ENCODE measurements at places on chromosomes 16 and 17.

DNA sequence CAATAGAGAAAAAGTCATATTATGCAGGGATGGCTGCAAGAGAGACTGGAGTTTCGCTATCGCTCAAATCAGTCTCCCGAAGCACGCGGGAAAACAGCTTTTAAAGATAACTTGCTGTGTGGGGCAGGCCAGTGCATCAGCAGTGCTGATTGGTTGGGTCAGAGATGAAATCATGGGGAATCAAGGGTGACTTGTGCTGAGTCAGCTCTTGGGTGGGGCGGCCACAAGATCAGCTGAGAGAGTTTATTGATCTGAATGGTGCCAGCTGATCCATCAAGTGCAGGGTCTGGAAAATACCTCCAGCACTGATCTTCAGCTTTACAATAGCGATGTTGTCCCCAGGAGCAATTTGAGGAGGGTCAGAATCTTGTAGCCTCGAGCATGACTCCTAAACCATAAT lies 430.5 kb downstream of the RBFOX1 start:
- DNase-seq: no peak

GRCh38 chr16:85134789-85135142 lies 22.5 kb upstream of the CIBAR2 start:
- no peak for DNase-seq

DNA sequence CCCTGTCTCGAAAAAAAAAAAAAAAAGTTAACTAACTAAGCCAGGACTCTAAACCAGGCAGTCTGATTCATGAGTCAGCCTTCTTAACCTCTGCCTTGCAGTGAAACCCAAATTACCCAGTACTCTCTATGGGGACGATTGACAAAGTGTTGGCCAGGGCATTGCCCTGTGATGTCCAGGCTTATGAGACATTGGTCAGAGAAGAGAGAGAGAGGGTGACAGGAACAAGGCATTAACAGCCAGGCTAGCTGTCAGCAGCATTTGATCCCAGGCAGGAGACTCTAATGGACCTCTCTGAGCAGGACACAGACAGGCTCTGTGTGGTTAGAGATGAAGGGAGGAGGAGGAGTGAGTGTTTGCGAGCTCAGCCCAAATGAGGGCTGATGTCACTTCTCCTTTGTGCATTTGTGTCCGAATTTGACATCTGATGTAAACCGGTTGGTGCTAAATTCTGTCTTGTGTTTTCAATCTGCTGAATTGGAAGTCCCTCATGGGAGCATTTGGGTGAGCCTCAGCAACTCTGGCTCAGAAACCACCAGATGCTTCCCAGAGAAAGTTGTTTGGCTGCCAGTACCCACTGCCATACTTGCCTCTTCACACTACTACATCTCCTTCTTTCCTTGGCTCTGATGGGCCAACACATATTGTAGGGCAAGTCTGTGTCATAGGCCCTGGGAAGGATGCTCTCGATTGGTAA lies 4.3 kb upstream of the MYL4 start:
- peak; percentile 17 for DNase-seq

GRCh38 chr17:38877130-38877851 lies 7.4 kb downstream of the LASP1 start:
- DNase-seq: peak; percentile 38

- DNase-seq: no peak
Measured at GRCh38 chr17:75011401-75012095, 922 bp upstream of the MRPL58 start.

DNA sequence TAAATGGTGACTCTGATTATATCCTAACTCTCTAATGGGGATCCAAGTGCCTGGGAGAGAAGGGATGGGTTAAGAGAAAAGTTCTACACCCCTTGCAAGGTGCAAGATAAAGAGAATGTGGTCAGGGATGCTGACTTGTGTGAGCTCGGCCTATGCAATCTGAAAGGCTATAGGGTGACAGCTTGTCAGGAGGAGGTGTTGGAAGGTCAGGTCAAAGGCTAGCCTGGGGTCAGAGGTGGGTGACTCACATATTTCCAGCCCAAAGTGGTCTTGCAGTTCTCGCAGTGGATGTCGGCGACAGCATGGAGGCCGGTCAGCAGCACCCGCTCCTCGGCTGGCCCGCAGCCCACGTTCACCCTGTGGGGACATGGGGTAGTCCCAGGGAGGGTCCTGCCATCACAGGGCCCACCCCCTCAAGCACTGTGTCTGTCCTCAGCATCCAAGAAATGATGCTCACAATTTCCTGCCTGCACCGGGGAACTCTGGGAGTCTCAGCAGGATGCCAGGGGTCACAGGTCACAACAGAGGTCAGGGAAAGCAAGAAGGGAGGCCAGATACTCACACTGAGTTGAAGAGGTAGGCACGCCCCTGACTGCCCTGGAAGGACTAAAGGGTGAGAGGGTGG lies 1.4 kb downstream of the YPEL3 start:
- no peak for DNase-seq

GRCh38 chr17:36856903-36857381 lies 80.3 kb upstream of the LHX1 start:
- no peak for DNase-seq

DNA sequence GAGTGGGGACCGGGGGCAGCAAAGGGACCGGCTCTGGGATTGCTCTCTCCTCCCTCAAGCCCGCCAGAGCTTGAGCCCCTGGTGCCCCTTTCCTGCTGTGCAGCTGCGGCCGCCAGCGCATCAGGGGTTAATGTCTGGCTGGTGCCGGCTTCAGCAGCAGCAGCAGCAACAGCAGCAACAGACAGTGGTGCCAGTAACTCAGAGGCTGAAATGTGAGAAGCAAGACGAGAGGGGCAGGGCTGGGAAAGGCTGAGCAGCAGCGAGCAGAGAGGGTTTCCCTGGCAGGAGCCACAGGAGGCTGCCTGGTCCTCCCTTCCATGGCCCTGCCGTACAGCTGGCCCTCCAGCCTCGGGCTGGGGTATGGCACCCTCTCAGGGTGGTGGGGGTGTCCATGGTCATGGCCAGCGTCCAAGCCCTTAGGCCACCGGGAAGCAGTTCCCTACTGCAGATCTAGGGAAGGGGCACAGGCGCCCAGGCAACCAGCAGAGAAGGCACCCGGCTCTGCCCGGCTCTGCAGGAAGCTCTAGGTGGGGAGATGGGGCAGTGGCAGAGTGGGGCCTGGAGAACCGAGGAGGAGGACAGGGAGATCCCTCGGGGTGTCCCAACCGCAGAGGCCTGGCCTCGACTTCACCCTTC lies 21.1 kb upstream of the TFAP4 start:
- DNase-seq: no peak

- no peak for DNase-seq
Measured at GRCh38 chr17:7707858-7708750, 3.1 kb downstream of the EFNB3 start.

- DNase-seq: no peak
Measured at GRCh38 chr17:11921296-11921695, 76.0 kb downstream of the ZNF18 start.

DNA sequence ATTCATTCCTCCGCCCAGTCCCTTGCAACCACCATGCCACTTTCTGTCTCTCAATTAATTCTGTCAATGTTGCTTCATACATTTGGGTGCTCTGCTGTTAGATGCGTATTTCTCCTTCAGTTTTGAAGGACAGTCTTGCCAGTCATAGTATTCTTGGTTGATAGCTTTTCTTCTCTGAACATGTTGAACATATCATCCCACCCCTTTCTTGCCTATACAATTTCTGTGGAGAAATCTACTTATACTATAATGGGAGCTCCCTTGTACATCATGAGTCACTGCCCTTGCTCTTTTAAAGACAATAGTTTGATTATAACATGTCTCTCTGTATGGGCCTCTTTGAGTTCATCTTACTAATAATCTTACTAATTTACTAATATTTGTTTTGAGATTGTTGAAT lies 34.1 kb downstream of the RNF112 start:
- DNase-seq: no peak

GRCh38 chr17:81427173-81428120 lies 32.2 kb downstream of the BAHCC1 start:
- no peak for DNase-seq
